ENCODE measurements at places on chromosomes 3 and 15. TPM values are rescaled to one million over a fixed set of nuclear protein-coding genes. Genes with fewer than 3 reads are reported as not detected.

DNA sequence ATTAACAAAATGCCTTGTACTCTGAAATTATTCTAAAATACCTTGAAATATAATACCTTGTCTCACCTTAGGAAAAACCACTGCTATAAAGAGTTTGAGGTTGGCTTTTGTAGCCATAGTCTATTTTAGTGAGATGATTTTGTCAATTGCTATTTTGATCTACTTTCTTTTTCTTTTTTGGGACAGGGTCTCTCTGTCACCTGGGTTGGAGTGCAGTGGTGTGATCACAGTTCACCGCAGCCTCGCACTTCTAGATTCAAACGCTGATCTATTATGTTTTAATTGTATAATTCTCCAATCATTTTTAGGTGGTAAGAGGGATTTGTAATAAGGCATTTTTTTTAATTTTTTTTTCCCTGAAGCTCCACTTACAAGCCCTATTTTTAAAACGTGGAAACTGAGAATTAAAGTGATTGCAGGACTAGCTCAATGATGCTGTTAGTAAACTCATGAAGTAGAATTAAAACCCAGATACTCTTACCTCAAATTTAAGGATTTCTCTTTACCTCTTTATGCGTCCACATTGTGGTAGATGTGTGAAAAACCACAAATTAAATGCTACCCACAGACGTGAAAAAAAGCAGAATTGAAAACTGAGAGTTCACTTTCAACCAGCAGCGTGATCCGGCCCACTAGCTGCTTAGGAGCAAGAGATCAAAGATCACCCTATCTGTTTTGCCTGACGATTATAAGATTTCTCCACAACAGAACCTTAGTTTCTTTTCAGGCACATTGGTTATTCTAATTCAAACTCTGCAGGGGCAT lies 384.2 kb downstream of the CGGBP1 start:
- no peaks in the 10 kb centered on the region for H3K4me1 ChIP-seq
- no peak overlapping the region for H3K27ac ChIP-seq
- H3K36me3 ChIP-seq: no peaks in the 10 kb centered on the region
- H3K4me3 ChIP-seq: no peak overlapping the region
- peaks cover 3% of the 10 kb centered on the region for H3K27me3 ChIP-seq
- no peak for DNase-seq

- no peaks in the 10 kb centered on the region for H3K4me1 ChIP-seq
- peaks cover 16% of the 10 kb centered on the region for H3K36me3 ChIP-seq
- no peak for DNase-seq
- H3K27ac ChIP-seq: no peak overlapping the region
- no peak overlapping the region for H3K4me3 ChIP-seq
These were observed 26.9 kb downstream of the NEK10 start for GRCh38 chr3:27342267-27342666.

DNA sequence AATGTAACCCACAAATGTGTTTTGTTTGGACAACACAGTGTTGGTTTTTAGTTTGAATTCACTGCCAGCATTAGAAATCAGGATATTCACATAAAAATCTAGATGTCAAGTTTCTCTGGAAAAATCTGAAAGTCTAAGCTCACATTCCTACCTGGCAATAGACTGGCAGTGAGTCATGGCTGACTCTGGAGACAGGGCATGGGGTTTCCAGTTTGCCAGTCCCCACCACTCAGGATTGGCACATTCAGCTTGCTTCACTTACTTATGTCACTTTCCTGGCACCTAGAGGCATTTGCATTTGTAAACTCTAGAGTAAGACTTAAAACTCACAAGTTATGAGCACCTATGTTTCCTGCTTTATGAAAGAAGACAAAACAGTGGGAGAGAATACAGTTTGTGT lies 19.1 kb upstream of the SEC61A1 start:
- H3K4me3 ChIP-seq: no peak overlapping the region
- no peak overlapping the region for H3K27ac ChIP-seq
- no peak for DNase-seq
- peaks cover 10% of the 10 kb centered on the region for H3K27me3 ChIP-seq

DNA sequence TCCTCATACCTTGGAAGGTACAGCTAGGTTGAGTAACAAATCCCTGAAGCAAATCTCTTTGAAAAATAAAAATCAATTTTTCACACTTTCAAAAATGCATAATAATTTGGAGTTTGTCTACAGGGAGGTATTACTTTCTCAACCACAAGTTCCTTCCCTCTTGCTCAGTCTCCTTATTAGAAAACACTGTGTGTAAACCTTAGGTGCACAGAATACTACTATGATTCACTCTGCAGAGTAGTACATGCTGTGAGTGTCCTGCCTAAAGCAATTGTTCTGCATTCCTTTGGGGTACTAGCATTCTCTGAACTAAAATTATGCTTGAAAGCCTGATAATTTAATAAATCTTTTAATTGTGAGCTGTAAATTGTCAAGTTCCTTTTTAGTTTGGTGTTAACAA lies 115.9 kb upstream of the EPHA3 start:
- H3K27ac ChIP-seq: no peak overlapping the region
- H3K36me3 ChIP-seq: no peaks in the 10 kb centered on the region
- peaks cover 2% of the 10 kb centered on the region for H3K27me3 ChIP-seq
- peaks cover 37% of the 10 kb centered on the region for H3K4me1 ChIP-seq
- DNase-seq: no peak
- no peak overlapping the region for H3K4me3 ChIP-seq

DNA sequence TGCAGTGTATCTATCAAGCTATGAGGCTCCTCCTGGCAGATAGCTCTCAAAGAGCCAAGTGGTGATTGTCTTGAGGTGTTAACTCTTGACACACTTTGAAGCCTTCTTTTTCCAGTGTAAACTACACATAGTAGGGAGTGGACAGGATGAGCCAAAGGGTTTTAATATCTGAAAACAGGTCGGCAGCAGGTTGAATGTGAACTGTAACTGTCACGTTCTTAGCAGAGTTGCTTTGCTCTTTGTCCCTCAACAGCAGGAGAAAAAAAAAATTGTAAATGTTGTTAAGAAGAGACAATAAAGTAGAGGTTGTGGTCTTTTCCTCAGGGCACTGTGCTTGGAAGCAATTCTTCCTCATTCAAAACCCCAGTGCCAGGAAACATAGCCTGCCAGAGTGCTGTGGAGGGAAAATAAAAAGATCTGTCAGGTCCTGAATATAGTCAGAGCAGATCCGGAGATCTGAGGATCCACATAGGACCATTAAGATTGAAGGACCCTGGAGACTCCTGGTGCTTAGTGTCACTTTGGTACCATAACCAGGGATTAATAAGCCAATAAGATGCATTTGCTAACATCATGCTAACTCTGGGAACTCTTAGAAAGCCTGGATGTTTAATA lies 229.7 kb downstream of the NAALADL2 start:
- H3K4me3 ChIP-seq: no peak overlapping the region
- H3K4me1 ChIP-seq: peaks cover 2% of the 10 kb centered on the region
- DNase-seq: no peak
- H3K27ac ChIP-seq: no peak overlapping the region
- H3K36me3 ChIP-seq: no peaks in the 10 kb centered on the region
- no peaks in the 10 kb centered on the region for H3K27me3 ChIP-seq

- no peak overlapping the region for H3K4me3 ChIP-seq
- no peak for DNase-seq
- peaks cover 2% of the 10 kb centered on the region for H3K36me3 ChIP-seq
- H3K27me3 ChIP-seq: no peaks in the 10 kb centered on the region
- H3K4me1 ChIP-seq: peaks cover 18% of the 10 kb centered on the region
These were observed 6.4 kb downstream of the ATXN7 start for GRCh38 chr3:63869940-63870614.

GRCh38 chr15:58684751-58685150 lies 64.8 kb downstream of the ADAM10 start:
- no peak overlapping the region for H3K4me3 ChIP-seq
- H3K27ac ChIP-seq: no peak overlapping the region
- no peak for DNase-seq
- H3K36me3 ChIP-seq: no peaks in the 10 kb centered on the region

SNX22 gene
- total RNA-seq: 0.27 TPM

CMTM7 gene
- total RNA-seq: 9.3 TPM

WDR49 gene
- total RNA-seq: not detected

TNNC1 gene
- total RNA-seq: 13.7 TPM

CYP8B1 gene
- not detected for total RNA-seq

TF gene
- total RNA-seq: 3.8 TPM

CFAP100 gene
- not detected for total RNA-seq

All from chondrocyte (in vitro differentiated cells).